ENCODE measurements at places on chromosomes 7 and 10. TPM values are rescaled to one million over a fixed set of nuclear protein-coding genes. Genes with fewer than 3 reads are reported as not detected.

The SPDYE16 gene
- not detected for total RNA-seq

The FIGNL1 gene
- total RNA-seq = 6.8 TPM

GRCh38 chr10:123774132-123774742 is 108.1 kb downstream of the GPR26 start:
- no peak for DNase-seq
- H3K4me1 ChIP-seq = no peaks in the 10 kb centered on the region
- H3K36me3 ChIP-seq = no peaks in the 10 kb centered on the region
- no peak overlapping the region for H3K4me3 ChIP-seq
- no peak overlapping the region for H3K27ac ChIP-seq

The CCDC7 gene
- total RNA-seq = 3.1 TPM

- peak; percentile 18 for DNase-seq
- no peaks in the 10 kb centered on the region for H3K27me3 ChIP-seq
- no peaks in the 10 kb centered on the region for H3K4me1 ChIP-seq
- no peak overlapping the region for H3K27ac ChIP-seq
- no peak overlapping the region for H3K4me3 ChIP-seq
- H3K36me3 ChIP-seq = no peaks in the 10 kb centered on the region
These were observed 324.6 kb downstream of the ATRNL1 start for GRCh38 chr10:115417585-115418265.

DNA sequence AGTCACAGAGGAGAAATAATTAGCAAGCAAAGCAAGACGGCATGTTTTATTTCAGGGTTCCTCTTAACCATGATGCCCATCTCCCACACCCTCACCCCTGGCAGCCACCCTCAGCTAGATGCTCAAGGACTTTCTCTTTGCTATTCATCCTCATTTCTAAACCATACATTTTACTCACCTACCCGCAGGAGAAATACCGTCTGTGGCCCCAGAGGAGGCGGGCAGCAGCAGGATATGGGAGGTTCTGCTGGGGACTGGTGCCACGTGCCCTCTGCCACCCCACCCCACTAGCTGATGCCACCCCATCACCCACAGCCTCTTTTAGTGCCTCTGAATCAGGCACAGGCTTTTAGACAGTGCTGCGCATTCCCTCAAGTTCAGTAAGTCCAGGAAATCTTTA is 168.7 kb upstream of the ITGB1 start:
- no peaks in the 10 kb centered on the region for H3K27me3 ChIP-seq
- peaks cover 66% of the 10 kb centered on the region for H3K4me1 ChIP-seq
- H3K4me3 ChIP-seq = no peak overlapping the region
- no peak for DNase-seq

Data from HFFc6 (cell line).